CD4-positive, alpha-beta T cell treated with Interleukin-21 for 1 hour (primary cell): ENCODE measurements at places on chromosomes 7 and 10.

- DNase-seq: no peak
These were observed 396.5 kb downstream of the TCERG1L start for GRCh38 chr10:130915065-130915464.

GRCh38 chr7:87029078-87029477 is 30.4 kb downstream of the ELAPOR2 start:
- DNase-seq: no peak

DNA sequence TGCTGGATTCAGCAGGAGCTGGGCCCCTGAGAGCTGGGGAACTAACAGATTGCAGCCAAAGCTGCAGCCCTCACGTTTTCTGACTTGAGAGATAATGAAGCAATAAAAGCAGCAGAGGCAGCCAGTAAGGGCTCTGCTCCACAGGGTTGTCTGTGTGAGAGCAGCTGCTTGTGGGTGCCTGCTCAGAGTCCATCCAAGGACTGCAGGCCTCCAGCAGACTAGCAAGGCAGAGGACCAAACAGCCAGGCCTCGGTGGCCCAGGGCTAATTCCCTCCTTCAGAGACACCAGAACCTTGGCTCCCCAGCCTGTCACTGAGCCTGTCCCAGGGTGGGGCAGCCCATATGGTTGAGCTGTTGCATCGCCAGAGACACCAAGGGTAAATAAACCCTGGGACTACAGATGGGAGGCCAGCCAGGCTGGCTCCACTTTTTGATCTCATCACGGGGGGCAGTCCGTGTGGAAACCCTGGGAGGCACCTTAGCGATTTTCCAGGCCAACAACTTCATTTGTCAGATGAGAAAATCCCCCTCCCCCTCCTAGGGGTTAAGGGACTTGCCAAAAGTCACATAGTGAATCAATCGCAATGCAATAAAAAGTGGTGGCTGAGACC is 229.2 kb downstream of the WDR11 start:
- DNase-seq: no peak

GRCh38 chr7:67306331-67306730 is 309.7 kb downstream of the TYW1 start:
- no peak for DNase-seq

GRCh38 chr10:124145109-124145870 is 51.9 kb upstream of the CHST15 start:
- peak; percentile 11 for DNase-seq
